ENCODE measurements at places on chromosomes 3 and 15.

DNA sequence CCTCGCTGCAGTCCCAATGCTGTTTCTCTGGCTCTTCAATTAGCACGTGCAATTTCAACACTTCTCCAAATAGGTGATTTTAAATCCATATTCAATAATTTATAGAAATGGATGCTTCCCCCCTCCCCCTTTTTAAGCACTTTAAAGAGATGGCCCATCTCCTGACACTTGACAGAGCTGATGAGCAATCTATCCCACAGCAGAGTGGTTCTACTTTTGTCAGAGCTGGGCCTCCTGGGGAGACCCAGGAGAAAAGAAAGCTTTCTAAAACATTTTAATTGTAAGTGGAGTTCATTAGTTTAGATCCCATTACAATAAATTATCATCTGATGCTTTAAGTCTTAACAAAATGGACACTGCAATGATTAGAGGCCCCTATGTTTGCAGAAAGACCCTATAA lies 127.7 kb downstream of the SHQ1 start:
- DNase-seq, result no peak

- DNase-seq, result no peak
These were observed 117.7 kb upstream of the P2RY1 start for GRCh38 chr3:152717252-152717651.

- peak; percentile 77 for DNase-seq
These were observed 818 bp downstream of the SLC4A7 start for GRCh38 chr3:27483117-27484014.

DNA sequence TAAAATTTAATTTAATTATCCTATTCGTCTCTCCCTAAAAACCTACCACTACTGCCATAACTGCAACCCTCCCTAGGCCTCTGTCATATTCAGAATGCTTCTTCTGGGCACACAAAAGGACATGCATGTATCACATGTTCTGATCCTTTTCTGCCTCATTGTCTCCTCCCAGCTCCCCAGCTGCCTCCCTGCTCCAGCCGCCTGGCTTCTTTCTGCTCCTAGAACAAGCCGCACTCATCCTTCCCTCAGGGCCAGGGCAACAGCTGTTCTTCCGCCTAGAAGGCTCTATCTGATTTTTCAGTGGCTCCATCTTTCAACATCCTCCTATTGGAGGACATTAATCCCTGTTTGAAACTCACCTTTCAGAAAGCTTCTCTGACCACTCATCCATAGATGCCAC lies 38.6 kb downstream of the TMED3 start:
- no peak for DNase-seq

DNA sequence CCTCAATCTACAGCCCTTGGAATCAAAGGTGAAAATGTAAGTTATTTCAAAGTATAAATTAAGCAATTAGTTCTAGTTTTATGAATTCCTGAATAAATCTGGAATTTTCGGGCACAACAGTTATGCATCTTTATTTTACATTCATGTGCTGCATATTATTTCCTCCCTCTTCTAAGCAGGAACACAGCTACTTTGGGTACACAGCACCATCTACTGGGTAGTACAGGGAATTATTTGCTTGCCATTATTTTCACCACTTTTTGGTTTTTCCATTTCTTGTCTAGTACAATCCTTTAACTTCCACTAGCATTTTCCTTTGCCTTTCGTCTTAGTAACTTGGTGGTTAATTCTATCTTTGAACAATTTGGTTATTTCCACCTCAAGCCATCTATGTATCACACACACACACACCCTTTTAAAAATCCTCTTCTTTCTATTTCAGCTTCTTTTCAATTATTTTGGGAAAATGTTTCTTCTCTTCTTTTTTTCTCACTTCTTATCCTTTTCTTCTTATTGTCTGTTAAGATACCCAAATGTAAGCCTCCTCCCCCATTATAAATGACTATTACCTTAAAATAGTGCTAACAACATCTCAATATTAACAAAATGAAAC lies 451.0 kb downstream of the MFSD1 start:
- peak; percentile 52 for DNase-seq

- no peak for DNase-seq
These were observed 303.1 kb upstream of the SEMA6D start for GRCh38 chr15:47414207-47414606.

GRCh38 chr3:111854990-111855389 lies 4.1 kb upstream of the PHLDB2 start:
- no peak for DNase-seq

- no peak for DNase-seq
These were observed 78.2 kb downstream of the KCNH8 start for GRCh38 chr3:19226479-19226878.

- DNase-seq, result no peak
These were observed at the start of gene CLDN18 for GRCh38 chr3:138009476-138010272. Gene CLDN18, plus strand, starts transcription at chr3:138010165. Its CDS starts 61 bp downstream, at chr3:138010226.

- DNase-seq, result peak; percentile 16
These were observed 298.2 kb downstream of the UBE2E2 start for GRCh38 chr3:23501201-23501802.

- DNase-seq, result peak; percentile 93
These were observed 160.2 kb upstream of the TBL1XR1 start for GRCh38 chr3:177357352-177358090.

- peak; percentile 99 for DNase-seq
These were observed 11.5 kb upstream of the LMCD1 start for GRCh38 chr3:8490079-8490552.

- no peak for DNase-seq
These were observed 13.0 kb upstream of the TSEN2 start for GRCh38 chr3:12471241-12471640.

DNA sequence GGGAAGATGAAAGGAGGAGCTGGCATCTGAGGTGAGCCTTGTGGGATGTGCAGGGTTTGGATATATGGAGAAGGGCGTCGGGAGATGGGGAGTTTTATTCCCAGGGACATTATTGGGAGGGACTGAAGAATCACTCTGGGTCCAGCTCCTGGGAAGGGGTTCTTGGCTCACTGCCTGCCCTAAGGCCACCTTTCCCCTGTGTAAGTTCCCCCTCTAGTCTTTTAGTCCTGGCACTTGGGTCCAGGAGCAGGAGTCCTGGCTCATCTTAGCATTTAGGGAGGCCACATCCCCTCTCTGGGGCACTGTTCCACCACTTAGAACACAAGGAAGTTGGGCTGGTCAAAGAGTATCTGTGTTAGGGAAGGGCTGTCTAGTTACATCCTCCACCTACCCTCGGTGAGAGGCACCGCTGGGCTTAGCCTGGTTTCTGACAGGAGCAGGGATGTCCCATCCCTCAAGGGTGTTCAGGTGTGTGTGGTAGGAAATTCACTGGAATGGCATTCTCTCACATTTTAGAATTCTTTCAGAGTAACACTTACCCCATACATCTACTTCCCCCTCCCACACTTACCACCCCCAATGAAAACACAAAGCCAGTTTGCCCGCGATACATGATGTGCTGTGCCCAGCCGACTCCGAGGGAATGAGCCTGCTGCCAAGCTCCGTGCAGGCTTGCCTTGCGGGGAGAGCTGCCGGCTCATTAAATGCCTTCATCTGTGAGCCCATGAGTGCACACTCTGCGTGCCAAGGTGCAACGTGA lies 86.7 kb downstream of the FAM43A start:
- DNase-seq, result no peak

DNA sequence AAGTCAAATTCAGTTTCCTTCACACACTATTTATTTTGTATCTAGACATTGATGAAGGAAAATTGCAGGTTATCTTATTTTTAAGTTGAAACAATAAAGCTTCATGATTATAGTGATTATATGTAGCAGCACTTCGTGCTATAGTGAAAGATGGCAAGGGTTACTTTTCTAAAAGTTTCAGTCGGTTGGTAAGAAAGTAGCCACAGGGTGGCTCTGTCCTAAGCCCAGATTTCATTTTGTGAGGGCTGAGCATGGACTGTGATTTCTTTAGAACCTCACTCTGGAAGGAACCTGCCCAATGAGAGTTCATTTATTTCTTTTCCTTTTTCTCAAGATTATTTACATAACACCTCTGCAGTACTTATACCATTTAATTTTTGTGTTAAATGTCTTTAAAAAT lies 66.5 kb downstream of the NME9 start:
- DNase-seq, result no peak

DNA sequence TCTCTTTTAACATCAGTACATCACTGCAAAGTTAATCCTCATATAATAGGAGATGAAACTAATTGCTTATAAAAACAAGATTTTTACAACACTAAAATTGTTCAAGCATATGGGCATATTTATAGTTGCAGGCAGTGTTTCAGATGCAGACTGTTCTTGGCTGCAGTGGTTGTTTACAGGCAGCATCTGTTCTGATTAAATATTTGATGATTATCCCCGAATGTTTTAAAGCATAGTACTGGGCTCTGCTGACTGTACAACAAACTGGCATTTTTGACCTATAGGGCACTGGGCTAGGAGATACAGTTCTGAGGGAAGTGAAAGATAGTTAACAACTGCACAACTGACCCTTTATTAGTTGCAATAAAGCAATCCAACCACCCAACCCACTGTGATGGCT lies 113.6 kb downstream of the UBE3A start:
- DNase-seq, result no peak

DNA sequence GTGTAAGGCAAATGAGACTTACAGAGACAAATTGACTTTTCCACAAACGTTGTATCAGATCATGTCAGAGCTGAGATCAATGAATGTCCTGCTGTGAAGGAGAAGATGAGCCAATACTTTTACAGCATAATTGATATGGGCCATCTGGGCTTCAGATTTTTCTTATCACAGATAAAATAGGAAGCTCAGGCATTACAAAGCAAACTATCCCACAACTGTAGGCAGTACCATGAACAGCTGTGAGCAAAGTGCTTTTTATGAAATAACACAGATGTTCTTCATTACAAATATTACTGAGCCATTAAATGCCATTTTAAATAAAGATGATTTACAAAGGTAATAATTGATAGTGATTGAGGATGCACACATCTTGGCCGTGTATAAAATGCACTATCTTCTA lies 852.3 kb downstream of the OTOL1 start:
- DNase-seq, result no peak

DNA sequence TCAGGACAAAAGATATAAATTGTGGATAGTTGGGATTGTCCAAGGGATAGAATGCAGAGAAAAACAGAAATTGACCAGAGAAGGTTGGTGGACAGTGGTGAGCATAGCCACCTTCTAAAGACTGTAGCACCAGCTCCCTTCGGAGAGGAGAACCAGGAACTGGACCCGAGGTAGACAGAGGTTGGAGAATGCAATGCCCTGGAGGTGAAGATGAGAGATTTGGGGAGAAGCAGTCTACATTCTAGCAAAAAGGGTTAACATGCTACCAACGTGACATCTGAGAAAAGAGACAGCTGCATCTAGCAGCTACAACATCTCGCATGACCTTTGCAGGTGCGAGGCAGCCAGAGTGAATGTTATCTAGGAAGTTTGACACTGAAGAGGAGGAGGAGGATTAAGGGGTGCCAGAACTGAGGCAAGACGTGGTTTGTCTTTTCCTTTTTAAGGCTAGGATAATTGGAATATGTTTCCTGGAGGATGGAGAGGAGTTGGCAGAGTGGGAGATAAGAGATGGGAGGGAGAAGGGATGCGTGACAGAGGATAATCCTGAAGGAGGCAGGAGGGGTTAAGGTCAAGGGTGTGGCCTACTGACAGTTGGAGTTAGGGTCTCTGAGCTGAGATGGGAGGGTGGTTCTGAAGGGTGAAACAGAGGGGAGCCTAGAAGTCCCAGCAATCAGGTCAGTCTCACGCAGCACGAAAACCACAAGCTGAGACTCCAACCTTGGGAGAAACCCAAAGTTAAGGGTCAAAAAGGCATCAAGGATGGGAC lies 103.7 kb upstream of the NR2E3 start:
- no peak for DNase-seq

DNA sequence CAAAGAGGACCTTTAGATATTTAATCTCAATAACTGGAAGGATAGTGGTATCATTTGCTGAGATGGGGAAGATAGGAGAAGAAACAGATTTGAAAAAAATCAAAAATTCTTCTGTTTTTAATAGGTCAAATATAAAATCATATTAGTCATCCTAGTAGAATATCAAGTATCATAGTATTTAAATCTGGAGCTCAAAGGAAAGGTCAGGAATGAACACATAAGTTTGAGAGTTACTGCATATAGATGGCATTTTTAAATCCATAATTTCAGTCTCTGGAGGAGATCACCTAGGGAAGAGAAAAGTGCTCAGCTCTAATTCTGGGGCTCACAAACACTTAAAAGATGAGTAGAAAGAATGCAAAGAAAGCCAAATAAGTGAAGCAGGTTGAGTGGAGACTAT lies 24.9 kb upstream of the CFAP20DC start:
- DNase-seq, result no peak

DNA sequence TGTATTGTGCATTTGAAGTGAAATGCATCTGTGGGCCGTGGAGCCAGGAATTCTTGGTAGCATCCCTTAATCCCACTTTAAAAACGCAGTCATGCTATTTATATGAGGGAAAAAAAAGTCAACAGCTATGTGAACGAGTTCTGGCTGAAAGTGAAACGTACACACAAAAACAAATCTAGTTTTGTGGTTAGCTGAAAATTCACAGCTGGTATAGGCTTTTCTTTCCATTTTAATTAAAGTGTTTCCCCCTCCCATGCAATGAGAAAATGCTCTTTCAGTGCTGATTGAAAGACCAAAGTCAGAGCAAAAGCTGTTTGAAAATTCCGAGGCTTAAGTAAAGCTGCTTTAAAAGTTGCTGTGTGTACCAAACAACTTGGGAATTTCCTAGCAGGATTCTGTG lies 297.4 kb downstream of the PLCL2 start:
- DNase-seq, result no peak

GRCh38 chr15:63440756-63441155 lies 59.1 kb upstream of the CA12 start:
- DNase-seq, result no peak

DNA sequence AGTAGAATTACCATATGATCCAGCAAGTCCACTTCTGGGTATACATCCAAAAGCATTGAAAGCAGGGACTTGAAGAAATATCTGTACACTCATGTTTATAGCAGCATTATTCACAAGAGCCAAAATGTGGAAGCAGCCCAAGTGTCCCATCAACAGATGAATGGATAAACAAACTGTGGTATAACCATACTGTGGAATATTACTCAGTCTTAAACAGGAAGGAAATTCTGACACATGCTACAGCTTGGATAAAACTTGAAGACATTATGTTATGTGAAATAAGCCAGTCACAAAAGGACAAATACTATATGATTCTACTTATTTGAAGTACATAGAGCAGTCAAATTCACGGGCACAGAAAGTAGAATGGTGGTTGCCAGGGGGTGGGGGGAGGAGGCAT lies 91.2 kb downstream of the HMG20A start:
- no peak for DNase-seq

- no peak for DNase-seq
These were observed 917.6 kb downstream of the EPHA3 start for GRCh38 chr3:90025019-90025418.

DNA sequence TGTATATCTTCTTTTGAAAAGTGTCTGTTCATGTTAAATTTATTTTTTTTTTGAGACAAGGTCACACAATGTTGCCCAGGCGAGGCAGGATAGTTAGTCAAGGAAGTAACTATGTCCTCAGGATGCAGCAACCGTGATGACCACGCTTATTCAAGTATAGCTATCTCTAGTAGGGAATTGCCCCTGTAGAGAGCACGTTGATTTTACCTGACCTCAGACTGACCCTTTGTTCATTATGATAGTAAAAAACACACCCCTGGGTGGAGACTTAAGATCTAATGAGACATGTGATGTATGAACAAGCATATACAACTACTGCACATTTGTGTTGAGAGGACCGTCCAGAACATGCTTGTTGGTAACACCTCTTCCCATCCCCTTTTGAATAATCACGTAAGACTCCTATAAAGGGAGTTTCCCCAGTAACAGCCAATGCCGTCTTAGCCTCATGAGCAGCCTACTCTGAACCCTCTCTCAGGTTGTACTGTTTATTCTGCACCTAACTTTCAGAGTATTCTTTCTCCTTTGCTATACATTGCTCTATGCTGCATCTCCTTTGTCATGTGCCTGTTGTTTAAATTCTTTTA lies 32.9 kb downstream of the ZNF621 start:
- no peak for DNase-seq

GRCh38 chr3:112327371-112327951 lies 5.5 kb upstream of the CD200 start:
- peak; percentile 60 for DNase-seq

Measured in fibroblast of skin of back (primary cell).